Central memory CD8-positive, alpha-beta T cell (primary cell): ENCODE measurements at places on chromosomes 12 and 14.

GRCh38 chr14:61560323-61560722 is 135.0 kb upstream of the HIF1A start:
- peaks cover 6% of the 10 kb centered on the region for H3K4me1 ChIP-seq
- H3K36me3 ChIP-seq = peaks cover 17% of the 10 kb centered on the region
- H3K27me3 ChIP-seq = no peaks in the 10 kb centered on the region
- no peak for DNase-seq
- H3K27ac ChIP-seq = peak overlapping the region; percentile 41

GRCh38 chr14:90373887-90374286 is 22.9 kb upstream of the CALM1 start:
- no peak overlapping the region for H3K4me3 ChIP-seq
- DNase-seq = no peak
- no peaks in the 10 kb centered on the region for H3K27me3 ChIP-seq
- no peaks in the 10 kb centered on the region for H3K36me3 ChIP-seq
- peaks cover 7% of the 10 kb centered on the region for H3K4me1 ChIP-seq
- no peak overlapping the region for H3K27ac ChIP-seq

DNA sequence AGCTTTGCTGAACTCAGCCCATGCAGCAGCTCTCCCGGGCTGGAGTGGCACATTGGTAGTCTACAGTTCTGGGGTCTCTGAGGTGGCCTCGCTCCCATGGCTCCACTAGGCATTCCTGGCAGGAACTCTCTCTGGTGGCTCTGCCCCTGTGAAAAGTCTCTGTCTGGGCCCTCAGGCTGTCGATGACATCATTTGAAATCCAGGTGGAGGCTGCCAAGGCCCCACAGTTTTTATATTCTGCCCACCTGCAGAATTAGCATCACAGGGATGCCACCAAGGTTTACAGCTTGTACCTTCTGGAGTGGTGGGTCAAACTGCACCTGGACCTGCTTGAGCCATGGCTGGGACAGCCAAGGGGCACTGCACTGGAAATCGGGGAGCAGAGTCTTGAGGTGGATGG is 31.6 kb downstream of the KRT80 start:
- no peaks in the 10 kb centered on the region for H3K27me3 ChIP-seq
- H3K36me3 ChIP-seq = no peaks in the 10 kb centered on the region
- DNase-seq = no peak
- no peak overlapping the region for H3K27ac ChIP-seq
- peaks cover 13% of the 10 kb centered on the region for H3K4me1 ChIP-seq

DNA sequence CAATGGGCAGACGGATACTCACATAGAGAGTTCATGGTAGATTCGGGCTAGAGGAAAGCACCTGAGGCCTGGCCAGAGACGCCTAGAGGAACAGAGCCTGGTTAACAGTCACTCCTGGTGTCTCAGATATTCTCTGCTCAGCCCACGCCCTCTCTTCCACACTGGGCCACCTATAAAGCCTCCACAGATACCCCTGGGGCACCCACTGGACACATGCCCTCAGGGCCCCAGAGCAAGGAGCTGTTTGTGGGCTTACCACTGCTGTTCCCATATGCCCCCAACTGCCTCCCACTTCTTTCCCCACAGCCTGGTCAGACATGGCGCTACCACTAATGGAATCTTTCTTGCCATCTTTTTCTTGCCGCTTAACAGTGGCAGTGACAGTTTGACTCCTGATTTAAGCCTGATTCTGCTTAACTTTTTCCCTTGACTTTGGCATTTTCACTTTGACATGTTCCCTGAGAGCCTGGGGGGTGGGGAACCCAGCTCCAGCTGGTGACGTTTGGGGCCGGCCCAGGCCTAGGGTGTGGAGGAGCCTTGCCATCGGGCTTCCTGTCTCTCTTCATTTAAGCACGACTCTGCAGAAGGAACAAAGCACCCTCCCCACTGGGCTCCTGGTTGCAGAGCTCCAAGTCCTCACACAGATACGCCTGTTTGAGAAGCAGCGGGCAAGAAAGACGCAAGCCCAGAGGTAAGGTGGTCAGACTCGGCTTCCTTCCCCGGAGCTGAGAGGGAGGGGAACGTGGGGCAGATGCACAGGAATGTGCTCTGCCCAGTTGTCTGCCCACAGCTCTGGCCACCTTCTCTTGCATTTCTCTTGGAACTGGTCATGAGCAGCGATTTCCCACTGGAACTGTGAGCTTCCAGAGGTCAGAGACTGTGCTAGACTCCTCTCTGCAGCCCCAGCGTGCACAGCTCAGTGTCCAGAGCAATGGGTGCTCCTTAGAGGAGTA is at the start of gene CD4:
TSS of gene CD4 (plus strand) at position 557 of the 953 bp plus-strand sequence. CDS start 10,611 bp downstream, outside the sequence.
- peak within 1 kb of the TSS; percentile 8 for H3K4me3 ChIP-seq
- H3K27ac ChIP-seq = no peak within 1 kb of the TSS
- no peak for DNase-seq
- H3K4me1 ChIP-seq = peaks cover 13% of the 10 kb centered on the region

GRCh38 chr12:117857632-117858612 is 110.9 kb downstream of the KSR2 start:
- peak; percentile 18 for DNase-seq
- no peaks in the 10 kb centered on the region for H3K4me1 ChIP-seq
- H3K27me3 ChIP-seq = peaks cover 4% of the 10 kb centered on the region

GRCh38 chr14:21041676-21042433 is at the start of gene RNASE7:
RNASE7 (plus strand) TSS chr14:21042362; CDS start chr14:21042993, 631 bp downstream.
- peaks cover 46% of the 10 kb centered on the region for H3K27me3 ChIP-seq
- peaks cover 3% of the 10 kb centered on the region for H3K36me3 ChIP-seq
- no peak within 1 kb of the TSS for H3K4me3 ChIP-seq
- H3K4me1 ChIP-seq = peaks cover 8% of the 10 kb centered on the region
- no peak within 1 kb of the TSS for H3K27ac ChIP-seq

DNA sequence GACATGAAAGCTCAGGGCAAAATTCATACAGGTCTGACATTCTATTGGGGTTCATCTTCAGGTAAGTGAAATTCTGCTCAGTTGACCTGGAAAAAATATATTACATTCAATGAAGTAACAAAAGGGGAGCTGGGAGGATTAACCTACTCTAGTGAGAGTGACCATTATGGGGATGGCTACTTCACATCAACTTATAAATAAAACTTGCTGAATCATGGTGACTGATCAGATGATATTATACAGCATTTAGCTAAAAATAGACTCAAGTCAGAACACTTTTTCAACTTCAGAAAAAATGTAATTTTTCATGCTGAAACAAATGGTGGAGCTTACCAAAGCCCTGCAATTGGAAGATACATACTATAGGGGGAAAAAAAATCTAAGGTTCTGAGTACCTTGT is 800.2 kb downstream of the FSCB start:
- DNase-seq = no peak
- no peak overlapping the region for H3K4me3 ChIP-seq
- no peaks in the 10 kb centered on the region for H3K4me1 ChIP-seq
- H3K27ac ChIP-seq = no peak overlapping the region
- H3K27me3 ChIP-seq = no peaks in the 10 kb centered on the region

- H3K36me3 ChIP-seq = no peaks in the 10 kb centered on the region
- no peak overlapping the region for H3K27ac ChIP-seq
- no peak overlapping the region for H3K4me3 ChIP-seq
- peaks cover 6% of the 10 kb centered on the region for H3K4me1 ChIP-seq
Measured at GRCh38 chr12:70722584-70723343, 85.5 kb upstream of the PTPRB start.

DNA sequence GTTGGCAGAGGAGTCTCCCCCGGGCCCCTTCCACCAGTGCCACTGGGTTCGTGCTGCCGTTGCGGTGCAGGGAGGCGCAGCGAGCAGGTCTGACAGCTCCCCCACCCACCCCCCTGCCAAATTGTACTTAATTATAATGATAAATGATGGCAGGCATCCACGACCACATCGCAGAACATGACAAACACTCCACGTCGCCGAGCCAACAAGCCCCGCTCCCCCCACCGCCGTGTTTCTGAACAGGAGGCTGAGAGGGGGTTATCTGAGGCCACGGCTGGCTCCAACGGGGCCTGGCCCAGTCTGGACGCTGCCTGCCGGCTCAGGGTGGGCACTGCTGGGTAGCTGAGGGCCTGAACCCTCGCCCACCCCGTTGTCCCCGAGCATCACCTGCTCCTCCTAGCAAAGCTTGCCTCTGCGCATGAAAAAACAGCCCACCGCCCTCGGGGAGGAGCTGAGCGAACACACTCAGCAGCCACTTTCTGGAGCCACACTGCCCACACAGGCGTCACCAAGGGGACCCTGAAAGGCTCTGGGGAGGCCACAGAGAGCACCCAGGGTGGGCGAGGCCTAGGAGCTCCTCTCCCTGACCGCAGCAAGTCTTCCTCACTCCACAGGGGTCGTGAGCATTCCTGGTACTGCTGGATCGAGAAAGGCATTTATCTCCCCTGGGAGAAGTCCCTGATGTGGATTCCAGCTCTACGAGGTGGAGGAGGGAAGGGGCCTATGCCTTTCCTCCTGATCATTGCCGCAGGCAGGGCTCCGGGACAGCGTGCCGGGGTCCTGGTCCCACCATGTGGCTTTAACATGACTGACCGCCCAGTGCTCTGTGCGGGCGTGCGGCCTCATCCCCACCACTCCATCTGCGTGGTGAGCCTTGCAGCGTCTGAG is 35.4 kb upstream of the DIO3 start:
- DNase-seq = no peak
- no peak overlapping the region for H3K4me3 ChIP-seq
- no peaks in the 10 kb centered on the region for H3K36me3 ChIP-seq
- peaks cover 22% of the 10 kb centered on the region for H3K27me3 ChIP-seq
- H3K4me1 ChIP-seq = peaks cover 6% of the 10 kb centered on the region
- H3K27ac ChIP-seq = no peak overlapping the region

DNA sequence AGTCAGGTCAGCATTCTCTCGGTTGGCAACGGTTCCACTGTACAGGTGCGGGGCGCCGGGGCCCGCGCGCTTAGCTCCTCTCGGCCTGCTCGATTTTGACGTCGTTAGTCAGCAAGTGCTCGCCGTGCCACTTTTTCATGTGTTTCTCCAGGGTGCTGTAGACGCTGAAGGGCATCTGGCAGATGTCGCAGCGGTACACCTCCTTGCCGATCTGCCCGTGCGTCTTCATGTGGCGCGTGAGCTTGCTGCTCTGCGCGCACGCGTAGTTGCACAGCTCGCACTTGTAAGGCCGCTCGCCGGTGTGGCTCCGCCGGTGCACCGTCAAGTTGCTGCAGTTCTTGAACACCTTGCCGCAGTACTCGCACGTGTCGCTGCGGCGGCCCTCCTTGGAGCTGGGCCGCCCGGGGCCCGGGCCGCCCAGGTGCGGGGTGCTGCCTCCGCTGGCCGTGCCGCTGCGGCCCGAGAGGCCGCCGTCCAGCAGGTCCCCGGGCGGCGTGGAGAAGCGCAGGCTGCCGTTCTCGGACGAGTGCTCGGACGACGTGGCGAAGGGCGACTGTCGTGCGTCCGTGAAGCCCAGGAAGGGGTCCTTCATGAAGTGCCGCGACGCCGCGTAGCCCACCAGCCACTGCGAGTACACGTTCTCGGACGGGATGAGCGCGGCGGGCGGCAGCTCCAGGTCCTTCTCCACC is 97.8 kb downstream of the BCL11B start:
- DNase-seq = no peak
- H3K36me3 ChIP-seq = peaks cover 63% of the 10 kb centered on the region
- H3K27ac ChIP-seq = no peak overlapping the region

DNA sequence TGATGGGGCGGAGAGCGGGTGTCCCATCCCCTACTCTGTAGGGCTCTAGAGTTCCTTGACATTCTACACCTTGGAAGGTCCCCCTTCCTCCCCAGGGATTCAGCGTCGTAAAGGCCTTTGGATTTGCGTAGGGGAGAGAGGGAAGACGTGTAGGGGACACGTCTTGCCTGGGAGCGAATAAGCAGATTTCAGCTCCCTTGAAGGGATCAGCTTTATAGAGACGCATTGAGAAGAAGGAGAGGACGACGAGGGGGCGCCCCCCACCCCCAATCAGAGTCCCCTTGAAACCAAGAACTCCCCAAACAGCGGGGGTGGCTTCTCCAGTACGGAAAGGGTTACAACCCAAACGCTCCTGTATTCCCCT is 324 bp downstream of the CALCOCO1 start:
- H3K27ac ChIP-seq = peak overlapping the region; percentile 64
- peaks cover 31% of the 10 kb centered on the region for H3K4me1 ChIP-seq
- no peak for DNase-seq
- no peaks in the 10 kb centered on the region for H3K27me3 ChIP-seq

- H3K27ac ChIP-seq = no peak within 1 kb of the TSS
- no peak within 1 kb of the TSS for H3K4me3 ChIP-seq
- DNase-seq = no peak
- no peaks in the 10 kb centered on the region for H3K4me1 ChIP-seq
Measured at GRCh38 chr14:60485598-60486251, at the start of gene C14orf39. C14orf39 (minus strand) TSS chr14:60486063; CDS start chr14:60485078, 985 bp downstream.

DNA sequence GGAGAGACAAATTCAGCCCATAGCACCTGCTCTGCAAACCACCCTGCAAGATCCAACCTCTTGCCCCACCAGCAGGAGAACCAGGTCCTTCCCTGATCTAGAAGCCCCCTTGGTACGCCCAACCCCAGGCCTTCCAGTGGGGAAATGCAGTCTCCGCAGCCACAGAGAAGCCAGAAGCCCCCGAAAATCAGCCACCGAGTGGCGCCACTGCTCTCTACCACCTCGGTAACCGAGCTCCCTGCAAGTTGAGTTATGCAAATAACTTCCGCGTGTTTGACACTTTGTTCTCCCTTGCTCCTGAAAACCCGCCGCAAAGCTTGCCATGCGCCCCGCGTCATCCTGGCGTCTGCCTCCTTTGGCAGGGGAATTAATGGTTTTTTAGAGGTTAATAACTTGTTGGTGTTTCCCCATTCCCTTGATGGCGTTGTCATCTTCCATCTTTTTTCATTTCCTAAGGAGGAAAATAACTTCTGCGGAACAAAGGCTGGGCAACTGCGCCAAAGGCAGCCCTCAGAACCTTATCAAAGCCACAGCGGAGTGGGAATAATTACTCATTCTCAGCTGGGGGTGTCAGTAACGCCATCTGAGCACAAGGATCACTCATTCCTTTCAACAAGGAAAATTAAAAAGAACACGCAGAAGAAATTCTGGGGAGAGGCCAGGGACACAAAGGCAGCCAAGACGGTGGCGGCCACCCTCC is 60.4 kb downstream of the FZD10 start:
- no peaks in the 10 kb centered on the region for H3K4me1 ChIP-seq
- H3K4me3 ChIP-seq = no peak overlapping the region
- no peak for DNase-seq
- no peaks in the 10 kb centered on the region for H3K36me3 ChIP-seq

GRCh38 chr14:102945346-102946130 is 23.1 kb downstream of the AMN start:
- no peak overlapping the region for H3K27ac ChIP-seq
- DNase-seq = no peak
- H3K36me3 ChIP-seq = no peaks in the 10 kb centered on the region
- no peaks in the 10 kb centered on the region for H3K27me3 ChIP-seq
- peaks cover 10% of the 10 kb centered on the region for H3K4me1 ChIP-seq

DNA sequence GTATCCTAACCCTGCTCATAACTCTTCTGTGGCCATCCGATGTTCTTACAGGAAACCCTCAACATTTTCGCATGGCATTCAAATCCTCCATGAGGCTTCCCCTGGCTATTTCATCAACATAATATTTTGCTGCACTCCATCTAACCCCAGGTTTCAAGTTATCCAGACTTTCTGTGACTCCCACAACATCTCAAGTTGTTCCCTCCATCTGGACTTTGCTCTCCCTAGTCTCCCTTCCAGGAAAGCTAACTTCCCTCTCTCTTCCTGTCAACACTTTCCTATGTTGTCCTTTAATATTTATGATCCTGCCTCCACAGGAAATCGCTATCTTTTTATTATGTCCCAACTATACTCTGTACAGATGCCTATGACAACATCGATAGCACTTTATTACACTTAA is 146.1 kb downstream of the METTL25 start:
- H3K4me1 ChIP-seq = no peaks in the 10 kb centered on the region
- no peak for DNase-seq
- no peak overlapping the region for H3K27ac ChIP-seq
- H3K4me3 ChIP-seq = no peak overlapping the region
- no peaks in the 10 kb centered on the region for H3K27me3 ChIP-seq

- H3K4me3 ChIP-seq = no peak overlapping the region
- H3K4me1 ChIP-seq = no peaks in the 10 kb centered on the region
- H3K27ac ChIP-seq = no peak overlapping the region
- no peaks in the 10 kb centered on the region for H3K27me3 ChIP-seq
- no peaks in the 10 kb centered on the region for H3K36me3 ChIP-seq
Measured at GRCh38 chr12:89250636-89251035, 101.7 kb downstream of the DUSP6 start.
